Stimulated activated CD4-positive, alpha-beta T cell treated with anti-CD3 and anti-CD28 coated beads, Interleukin-12 subunit alpha, Interleukin-12 subunit beta, amount 100 ng/mL, for 4 hours (primary cell): ENCODE measurements at places on chromosomes 16 and 17.

DNA sequence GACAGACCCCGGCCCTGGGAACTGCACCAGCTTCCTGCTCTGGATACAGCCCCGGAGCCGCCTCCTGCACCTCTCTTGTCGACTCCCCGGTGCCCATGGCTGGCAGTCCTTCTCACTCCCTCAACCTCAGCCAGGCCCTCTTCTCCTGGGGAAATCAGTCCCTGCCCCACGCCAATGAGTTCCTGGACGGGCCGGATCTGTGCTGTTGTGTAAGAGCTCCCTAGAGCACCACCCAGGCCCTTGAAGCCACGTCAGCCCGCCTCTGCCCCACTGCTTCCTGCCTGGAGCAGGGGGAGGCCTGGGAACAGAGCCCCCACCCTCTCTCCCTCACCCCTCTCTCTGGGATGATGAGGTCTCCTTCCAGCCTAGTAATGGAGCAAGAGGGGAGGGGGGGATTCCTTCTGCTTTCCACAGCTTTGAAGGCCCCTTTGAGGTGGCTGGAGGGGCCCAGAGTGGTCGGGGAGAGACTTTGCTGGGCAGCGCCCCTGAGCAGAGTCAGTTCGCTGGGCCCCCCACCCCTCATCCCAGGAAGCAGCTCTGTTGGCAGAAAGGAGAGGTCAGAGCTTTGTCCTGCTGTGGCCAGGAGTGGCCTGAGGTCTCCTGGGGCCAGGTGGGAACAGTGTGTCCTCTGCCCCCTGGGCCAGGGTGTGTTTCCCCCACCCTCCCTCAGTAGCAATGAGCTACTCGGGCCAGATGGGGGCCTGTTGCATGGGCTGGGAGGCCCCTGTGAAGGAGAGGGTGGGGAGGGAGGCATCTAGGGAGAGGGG is 3.8 kb downstream of the PRR29 start:
- no peak for DNase-seq

- DNase-seq: no peak
Observed at GRCh38 chr17:945672-946071, 33.9 kb downstream of the NXN start.

DNA sequence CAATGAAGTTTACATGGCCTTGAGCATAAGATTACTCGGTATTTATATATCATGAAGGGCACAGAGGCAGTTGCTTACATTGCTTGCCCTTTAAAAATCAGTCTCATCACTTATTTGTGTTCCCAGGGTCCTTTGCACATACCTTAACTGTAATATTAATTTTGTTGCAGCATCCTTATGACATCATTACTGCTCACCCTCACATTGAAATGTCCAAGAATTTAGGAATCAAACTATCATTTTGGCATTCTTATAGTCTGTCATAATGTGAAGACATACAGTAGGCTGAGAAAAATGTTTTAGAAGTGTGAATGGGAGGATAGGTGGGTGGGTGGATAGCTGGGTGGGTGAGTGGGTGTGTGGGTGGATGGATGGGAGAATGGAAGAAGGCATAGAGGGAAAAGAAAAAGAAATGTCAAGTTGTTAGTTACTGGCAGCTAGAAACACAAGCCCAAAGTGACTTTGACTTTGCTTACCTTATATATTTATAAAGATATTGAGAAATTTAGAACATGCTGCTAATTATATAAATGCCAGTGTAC is 17.8 kb downstream of the ADAMTS18 start:
- DNase-seq: no peak

DNA sequence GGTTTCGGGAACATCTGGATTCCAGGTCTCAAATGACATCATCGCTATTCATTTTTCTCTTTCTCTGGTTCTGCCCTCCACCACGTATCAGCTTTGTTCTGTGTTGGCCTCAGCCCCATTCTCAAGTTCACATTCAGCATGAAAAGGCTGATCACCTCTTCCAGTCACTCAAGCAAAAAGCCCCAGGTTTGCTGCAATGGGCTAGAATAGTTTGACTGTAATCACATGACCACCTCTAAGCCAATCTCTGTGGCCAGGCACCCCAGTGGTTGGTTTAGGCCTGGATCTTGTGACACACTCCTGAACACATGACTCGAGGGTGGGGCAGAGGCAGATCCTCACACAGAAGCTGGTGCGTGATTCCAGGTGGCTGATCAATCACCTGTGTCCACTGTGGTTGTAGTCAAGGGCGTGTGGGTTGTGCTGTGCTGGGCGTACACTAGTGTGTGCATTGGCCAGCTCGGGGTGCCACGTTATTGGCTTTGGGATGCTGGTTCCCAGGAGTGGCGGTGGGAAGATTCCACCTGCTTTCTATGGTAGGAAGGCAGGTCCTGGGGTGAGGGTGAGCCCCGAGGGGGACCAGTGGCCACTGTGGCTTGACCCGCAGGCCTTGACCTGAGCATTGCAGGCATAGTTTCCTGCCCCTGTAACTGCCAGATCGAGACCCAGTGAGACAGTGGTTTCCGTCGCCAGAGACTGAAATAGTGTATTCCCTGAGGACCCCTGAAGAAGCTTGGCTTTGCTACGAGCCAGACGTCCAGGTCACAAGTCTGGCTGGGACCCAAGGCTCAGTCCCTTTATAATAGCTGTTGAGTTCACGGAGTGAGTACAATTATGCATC is 12.0 kb downstream of the EEF2K start:
- DNase-seq: no peak

DNA sequence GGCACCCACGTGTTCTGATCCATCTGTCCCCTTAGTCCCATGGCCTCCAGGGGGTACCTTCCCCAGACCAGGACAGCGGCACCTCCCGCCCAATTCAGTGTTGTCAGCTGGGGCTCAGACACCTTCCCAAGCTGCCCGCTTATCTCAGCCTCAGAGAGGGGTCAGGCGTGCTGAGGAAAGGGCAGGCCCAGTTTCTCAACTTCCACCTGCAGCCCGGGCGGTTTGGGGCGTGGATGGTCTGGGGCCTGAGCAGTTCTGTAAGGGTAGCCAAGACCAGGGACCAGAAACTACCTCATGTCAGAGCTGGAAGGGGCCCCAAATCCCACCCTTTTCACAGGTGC is 5.1 kb downstream of the PLCD3 start:
- no peak for DNase-seq

- DNase-seq: no peak
Observed at GRCh38 chr17:43171586-43172487, 823 bp downstream of the NBR1 start.
